HepG2 (cell line): ENCODE measurements at places on chromosomes 1 and 21. TPM values are rescaled to one million over a fixed set of nuclear protein-coding genes. Genes with fewer than 3 reads are reported as not detected.

Gene FAM110D
- not detected in 2 replicates for polyA plus RNA-seq

Gene PTGFRN
- polyA plus RNA-seq, result 3.3 and 3.5 TPM in 2 replicates

Gene NEGR1
- not detected in 2 replicates for polyA plus RNA-seq

Gene ATP6V0B
- 157 and 169 TPM in 2 replicates for polyA plus RNA-seq

Gene SPRR2B
- polyA plus RNA-seq, result not detected in 2 replicates

Gene IL20
- polyA plus RNA-seq, result 0.05 TPM in 1 of 2 replicates, not detected in the other

Gene PTP4A2
- polyA plus RNA-seq, result 133 and 173 TPM in 2 replicates
